AG08395 (cell line): ENCODE measurements at places on chromosomes 11 and 22.

GRCh38 chr11:11263238-11264005 is 89.6 kb downstream of the CSNK2A3 start:
- DNase-seq: no peak

DNA sequence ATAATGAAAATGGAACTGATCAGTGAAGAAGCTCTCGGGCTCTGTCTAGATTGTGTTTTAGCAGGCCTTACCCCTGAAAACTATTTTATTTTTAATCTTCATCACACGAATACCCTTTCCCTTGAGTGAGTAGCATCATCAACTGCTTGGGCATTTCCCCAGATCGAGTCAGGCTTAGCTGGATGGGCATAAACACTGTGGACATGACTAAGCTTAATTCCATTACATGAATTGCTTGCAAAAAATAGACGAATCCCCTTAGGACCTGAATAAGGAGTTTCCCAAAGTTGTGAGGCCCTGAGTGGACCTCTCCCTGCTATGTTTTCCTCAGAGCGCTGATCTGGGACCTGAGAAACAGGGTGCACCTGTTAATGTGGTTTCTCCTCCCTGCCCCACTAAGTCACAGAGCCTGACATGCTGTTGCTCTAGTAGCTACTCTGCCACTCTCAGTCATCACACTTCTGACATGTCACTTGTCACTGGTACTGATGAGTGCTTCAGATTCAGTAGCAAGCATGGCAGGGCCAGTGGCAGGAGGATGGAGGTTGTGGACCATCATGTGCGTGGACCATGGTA is 53.5 kb downstream of the ENDOD1 start:
- peak; percentile 62 for DNase-seq

- DNase-seq: no peak
Observed at GRCh38 chr11:27696961-27697360, 3.3 kb downstream of the BDNF start.

GRCh38 chr11:111526501-111526900 is 11.9 kb downstream of the HOATZ start:
- peak; percentile 67 for DNase-seq

GRCh38 chr22:36143066-36143815 is 17.3 kb downstream of the APOL3 start:
- DNase-seq: no peak

GRCh38 chr11:83006877-83007330 is 64.8 kb downstream of the RAB30 start:
- no peak for DNase-seq

DNA sequence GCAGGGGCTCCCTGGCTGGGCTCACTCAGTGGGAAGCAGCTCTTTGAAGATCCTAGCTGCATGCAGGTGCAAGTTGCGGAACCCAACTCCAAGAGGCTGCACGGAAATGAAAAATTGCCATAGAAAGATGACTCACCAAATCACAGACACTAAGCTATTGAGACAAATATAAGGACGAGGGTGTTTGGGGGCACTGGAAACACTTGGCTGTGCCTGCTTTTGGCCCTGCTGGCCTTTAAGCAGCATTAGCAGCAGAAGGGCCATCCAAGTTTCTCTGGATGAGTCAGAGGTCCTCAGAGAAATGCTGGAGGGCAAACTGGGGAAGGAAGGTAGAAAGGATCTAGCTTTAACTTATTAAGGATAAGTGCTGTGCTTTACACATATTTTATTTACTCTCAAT is 282.3 kb downstream of the KIRREL3 start:
- DNase-seq: peak; percentile 59
